Hair follicle dermal papilla cell (primary cell): ENCODE measurements at places on chromosomes 4 and X. TPM values are rescaled to one million over a fixed set of nuclear protein-coding genes. Genes with fewer than 3 reads are reported as not detected.

RHOXF2B gene
- not detected in 2 replicates for total RNA-seq

H2BW2 gene
- not detected in 2 replicates for total RNA-seq

BRS3 gene
- not detected in 2 replicates for total RNA-seq

TCEAL7 gene
- 21.3 and 23.6 TPM in 2 replicates for total RNA-seq

JADE3 gene
- 4.9 and 5.0 TPM in 2 replicates for total RNA-seq

DGKK gene
- not detected in 2 replicates for total RNA-seq

TBX22 gene
- not detected in 2 replicates for total RNA-seq

NCAPG gene
- total RNA-seq, result 3.6 and 5.4 TPM in 2 replicates

GNRHR gene
- total RNA-seq, result not detected in 2 replicates

TACR3 gene
- under 0.01 TPM in 1 of 2 replicates, not detected in the other for total RNA-seq

KIT gene
- 3.3 and 6.8 TPM in 2 replicates for total RNA-seq

EOLA2 gene
- 19.7 and 21.3 TPM in 2 replicates for total RNA-seq

FHIP1A gene
- total RNA-seq, result 0.85 and 1.6 TPM in 2 replicates

UGT2B17 gene
- total RNA-seq, result not detected in 2 replicates

TMEM31 gene
- total RNA-seq, result not detected in 2 replicates

DCAF8L2 gene
- not detected in 2 replicates for total RNA-seq

GATA1 gene
- not detected in 2 replicates for total RNA-seq

TEX13D gene
- total RNA-seq, result not detected in 2 replicates

UGT8 gene
- 0.49 TPM in 2 replicates for total RNA-seq

FRMPD4 gene
- 0.16 and 0.24 TPM in 2 replicates for total RNA-seq

SERPINA7 gene
- total RNA-seq, result not detected in 2 replicates

MSANTD1 gene
- total RNA-seq, result 0.85 and 1.3 TPM in 2 replicates

XPNPEP2 gene
- total RNA-seq, result 6.0 and 9.9 TPM in 2 replicates

C4orf36 gene
- 1.5 TPM in 2 replicates for total RNA-seq

RFC1 gene
- total RNA-seq, result 31.3 and 35.9 TPM in 2 replicates

FAM47A gene
- not detected in 2 replicates for total RNA-seq

CCNG2 gene
- total RNA-seq, result 25.5 and 27.7 TPM in 2 replicates
